ENCODE measurements at places on chromosomes 2 and 18. TPM values are rescaled to one million over a fixed set of nuclear protein-coding genes. Genes with fewer than 3 reads are reported as not detected.

The PIEZO2 gene
- 97.7 TPM for total RNA-seq

The RNPEPL1 gene
- 7.4 TPM for total RNA-seq

The VWC2L gene
- total RNA-seq, result not detected

The GKN2 gene
- total RNA-seq, result not detected

The ARHGAP28 gene
- 10.5 TPM for total RNA-seq

The SLC23A3 gene
- 2.4 TPM for total RNA-seq

Data from smooth muscle cell of bladder (primary cell).